ENCODE measurements at places on chromosomes 4 and X.
A peak's percentile ranks its signal among the peaks of the same experiment; 100 is the strongest.

- DNase-seq = no peak
Measured at GRCh38 chr4:152607178-152607577, 71.3 kb upstream of the FBXW7 start.

DNA sequence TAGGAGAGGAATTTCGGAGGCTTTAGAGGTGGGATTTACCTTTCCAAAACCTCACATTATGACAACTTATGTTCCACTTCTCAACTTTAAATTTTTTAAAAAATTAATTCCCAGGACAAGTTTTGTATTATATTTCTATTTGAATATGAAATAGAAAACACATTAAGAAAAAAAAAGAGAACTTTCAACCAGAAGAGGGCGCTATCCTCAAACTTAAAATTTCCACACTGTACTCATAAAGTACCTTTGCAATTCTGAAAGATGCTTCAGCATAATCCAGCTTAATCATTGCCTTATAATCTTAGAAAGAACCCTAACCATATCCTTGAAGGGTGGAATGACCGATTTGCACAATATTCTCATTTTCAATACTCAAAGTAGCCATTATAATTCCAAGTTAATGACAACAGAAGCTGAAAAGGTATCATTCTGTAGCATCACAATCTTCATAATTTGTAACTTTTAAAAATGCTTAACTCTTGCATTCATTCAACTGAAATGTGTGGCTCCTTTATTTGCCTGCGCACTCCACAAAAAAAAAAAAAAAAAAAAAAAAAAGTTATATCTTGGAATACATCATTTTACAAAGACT lies 158.0 kb downstream of the KCNIP4 start:
- no peak for DNase-seq

GRCh38 chr4:149719357-149719756 lies 96.3 kb downstream of the IQCM start:
- no peak for DNase-seq

DNA sequence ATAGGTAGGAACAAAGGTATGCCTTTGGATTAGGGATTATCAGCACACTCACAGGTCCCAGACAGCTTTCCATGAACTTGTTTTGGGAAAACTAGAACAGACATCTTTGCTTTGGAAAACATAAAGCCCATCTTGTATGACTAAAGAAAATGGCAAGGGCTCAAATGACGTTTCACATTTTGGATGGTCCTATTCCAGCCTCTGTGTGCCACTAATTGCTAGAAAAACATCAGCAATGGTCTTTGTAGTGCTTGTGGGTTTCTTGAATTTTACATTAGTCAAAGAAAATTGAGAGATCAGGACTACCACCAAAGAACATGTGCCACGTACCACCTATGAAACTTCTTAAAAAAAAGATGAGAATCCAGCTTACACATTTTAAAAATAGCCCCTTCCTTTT lies 111.4 kb downstream of the HDAC8 start:
- no peak for DNase-seq

DNA sequence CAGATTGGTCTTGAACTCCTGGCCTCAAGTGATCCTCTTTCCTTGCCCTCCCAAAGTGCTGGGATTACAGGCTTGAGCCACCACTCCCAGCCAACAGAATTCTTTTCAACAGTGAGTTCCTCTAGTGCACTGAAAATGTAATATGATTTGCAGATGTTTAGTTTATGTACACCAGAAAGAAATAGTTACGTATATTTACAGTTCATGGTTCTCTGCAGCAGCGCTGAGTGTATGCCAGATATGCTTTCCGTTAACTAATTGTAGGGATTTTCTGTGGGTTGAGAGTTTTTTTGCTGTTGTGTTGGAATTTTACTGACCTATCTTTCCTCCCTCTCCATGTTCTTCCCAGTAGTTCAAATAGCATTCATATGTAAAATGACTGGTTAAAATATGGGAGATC lies 44.0 kb downstream of the GAB1 start:
- DNase-seq = no peak

DNA sequence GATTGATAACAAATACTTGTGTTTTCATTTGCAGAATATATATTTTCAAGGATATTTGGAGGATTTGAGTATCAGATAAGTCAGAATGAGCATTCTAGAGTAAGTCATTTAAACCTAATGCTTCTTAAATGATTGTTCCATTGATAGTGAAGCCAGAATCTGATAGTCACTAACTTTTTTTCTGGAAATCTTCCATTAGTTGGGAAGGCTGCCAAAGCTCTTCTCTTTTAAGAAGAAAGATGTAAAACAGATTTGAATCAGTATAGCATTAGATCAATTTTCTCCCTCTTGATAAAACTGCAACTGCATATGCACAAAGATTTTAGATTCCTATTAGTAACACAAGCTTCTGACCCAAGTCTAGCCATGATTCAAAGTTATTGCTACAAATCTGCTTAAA lies 256.7 kb downstream of the SPOCK3 start:
- DNase-seq = no peak

- no peak for DNase-seq
Measured at GRCh38 chr4:187575706-187576105, 419.9 kb upstream of the ZFP42 start.

DNA sequence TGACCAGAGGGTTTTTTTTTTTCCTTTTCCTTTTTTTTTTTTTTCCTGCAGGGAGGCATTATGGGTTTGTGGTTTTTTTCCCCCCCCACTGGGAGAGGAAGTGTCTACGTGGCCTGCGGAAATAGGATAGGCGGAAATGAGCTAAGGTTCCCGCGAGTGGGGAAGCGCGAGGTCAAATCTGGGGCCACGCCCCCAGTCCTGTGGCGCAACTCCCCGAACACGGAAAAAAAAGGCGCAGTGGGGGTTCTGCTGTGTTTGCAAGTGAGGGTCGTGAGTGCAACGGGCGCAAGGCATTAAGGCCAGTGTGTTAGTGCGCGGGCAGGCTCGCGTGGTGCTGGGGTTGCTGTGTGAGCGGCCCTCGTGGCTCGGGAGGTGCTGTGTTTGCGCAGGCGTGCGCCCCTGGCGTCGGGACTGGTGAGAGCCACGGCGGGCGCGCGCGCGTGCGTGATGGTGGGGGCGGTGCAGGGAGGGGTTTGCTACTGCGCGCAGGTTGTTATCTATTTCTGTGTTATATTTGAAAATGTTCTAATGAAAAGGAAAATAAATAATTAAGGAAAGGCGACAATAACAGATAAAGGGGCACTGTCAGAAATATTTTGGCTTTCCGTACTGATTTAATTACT lies 685 bp upstream of the MORF4L2 start:
- peak; percentile 86 for DNase-seq

GRCh38 chr4:168097161-168097560 lies 4.8 kb downstream of the ANXA10 start:
- no peak for DNase-seq

GRCh38 chr4:114093221-114093715 lies 113.8 kb upstream of the ARSJ start:
- no peak for DNase-seq

DNA sequence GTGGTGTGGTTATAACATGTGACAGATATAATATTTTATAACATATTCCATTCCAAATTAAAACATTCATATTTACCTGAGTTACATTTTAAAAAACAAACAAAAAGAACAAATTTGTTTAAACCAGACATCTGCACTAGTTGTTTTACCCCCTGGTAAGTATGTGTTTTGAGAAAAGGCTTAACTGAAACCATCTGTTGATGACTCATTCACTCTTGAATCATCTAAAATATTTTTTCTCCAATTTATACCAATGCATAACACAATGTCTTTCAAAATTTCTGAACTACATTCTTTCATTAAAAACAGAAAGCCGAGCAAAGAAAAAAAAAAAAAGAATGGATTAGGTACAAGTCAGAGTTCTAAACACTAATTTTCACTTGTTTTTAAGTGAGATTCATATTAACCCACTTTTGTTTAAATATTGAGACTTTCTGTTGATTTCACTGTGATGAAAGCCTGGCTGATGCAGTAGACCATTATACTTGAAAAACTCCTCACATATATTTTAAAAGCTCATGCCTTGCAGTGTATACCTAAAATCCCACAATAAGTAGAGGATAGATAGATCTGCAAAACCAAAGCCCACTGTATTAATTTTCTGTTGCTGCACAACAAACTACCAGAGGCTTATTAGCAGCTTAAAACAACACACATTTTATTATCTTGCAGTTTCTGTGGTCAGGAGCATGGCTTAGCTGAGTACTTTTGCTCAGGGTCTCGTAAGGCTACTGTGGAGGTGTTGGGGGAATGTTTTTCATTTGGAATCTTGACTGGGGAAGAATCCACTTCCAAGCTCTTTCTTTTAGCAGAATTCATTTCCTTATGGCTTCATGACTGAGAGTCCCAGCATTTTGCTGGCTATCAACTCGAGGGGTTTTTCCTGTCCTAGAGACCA lies 221.5 kb downstream of the PCDH18 start:
- DNase-seq = no peak

DNA sequence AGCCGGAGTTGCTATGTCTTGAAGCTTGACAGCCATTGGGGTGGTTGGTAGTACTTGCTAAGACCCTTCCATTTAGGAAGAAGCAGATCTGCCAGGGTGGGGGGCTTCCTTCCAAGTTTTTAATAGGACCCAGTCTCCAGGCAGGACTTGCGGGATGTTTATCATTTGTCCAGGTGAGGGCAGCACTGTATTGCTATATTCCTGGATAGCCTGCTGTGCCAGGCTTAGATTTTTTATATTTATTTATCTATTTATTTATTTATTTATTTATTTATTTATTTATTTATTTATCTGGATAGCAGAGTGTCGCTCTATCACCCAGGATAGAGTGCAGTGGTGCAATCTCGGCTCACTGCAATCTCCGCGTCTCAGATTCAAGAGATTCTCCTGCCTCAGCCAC lies 87.4 kb upstream of the CT45A1 start:
- DNase-seq = no peak
